ENCODE measurements at places on chromosomes 13 and 19.

GRCh38 chr19:8004723-8005513 lies 523 bp downstream of the ELAVL1 start:
- DNase-seq, result no peak

DNA sequence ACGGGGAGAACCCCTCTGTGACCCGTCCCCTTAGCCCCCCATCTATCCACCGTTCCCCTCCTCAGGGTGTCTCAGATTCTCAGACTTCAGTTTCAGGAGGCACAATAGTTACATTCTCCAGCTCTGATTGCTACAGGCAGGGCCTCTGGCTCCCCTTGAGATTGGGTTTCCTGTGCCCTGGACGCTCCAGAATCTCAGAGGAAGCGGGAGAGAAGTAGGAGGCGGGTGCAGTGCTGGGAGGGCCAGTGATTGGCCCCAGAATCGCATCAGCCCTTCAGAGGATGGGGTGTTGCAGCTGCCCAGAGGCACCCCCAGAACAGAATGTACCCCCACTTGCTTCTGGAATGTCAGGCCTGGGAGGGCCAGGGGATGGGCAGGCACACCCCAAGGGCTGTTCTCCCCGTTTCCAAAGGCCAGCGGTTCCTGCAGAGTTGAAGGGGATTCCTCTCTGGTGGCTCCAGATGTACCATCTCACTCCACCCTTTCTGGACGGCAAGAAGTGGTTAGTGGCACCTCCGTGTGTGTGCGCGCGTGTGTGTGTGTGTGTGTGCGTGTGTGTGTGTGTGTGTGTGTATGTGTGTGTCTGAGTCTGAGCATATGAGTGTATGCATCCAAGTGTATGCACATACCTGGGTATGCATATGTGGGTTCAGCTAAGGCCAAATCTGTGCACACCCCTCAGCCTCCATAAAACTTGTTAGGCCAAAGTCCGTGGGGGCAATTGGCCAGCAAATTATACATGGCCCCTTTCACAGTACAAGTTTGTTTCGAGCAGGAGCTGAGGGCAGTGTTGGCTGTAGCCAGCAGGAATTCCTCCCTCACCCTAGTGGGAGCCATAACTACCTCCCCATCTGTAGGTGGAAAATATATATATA lies 35.5 kb downstream of the LYL1 start:
- DNase-seq, result no peak

DNA sequence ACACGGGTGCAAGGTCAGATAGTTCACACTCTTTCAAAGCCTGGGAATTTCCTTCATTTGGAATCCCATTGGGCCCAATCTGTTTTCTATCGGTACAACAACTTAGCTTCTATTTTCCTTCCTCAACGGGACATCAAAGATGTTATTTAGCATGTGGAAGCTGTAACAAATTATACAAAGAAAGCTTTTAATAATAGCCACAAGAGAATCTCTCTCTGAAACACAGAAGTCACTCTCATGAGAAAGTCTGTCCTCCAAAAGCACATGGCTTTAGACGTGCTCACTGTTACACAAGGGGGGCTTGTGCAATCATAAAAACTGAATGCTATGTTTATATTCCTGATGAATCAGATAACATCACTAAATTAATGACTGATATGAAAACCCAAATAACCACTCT lies 28.9 kb upstream of the CYSLTR2 start:
- no peak for DNase-seq

- no peak for DNase-seq
These were observed 147.2 kb upstream of the KLHL1 start for GRCh38 chr13:70255406-70255991.

DNA sequence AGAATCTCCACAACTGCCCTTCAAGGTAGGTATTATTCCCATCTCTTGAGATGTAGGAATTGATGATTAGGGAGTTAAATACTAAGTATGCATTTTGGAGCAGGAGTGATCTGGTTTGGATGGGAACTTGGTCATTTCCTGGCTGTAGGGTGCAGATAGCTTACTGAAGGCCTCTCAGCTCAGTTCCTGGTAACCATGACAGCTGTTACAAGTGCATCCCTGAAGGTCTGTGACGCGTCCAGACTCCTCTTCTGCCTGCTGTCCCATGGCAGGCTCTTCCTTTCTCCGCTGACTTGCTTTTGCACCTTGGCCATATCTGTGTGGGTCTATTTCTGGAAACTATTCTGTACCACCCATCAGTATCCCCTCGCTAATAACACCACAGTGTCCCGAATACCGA lies 387.8 kb downstream of the ZNF536 start:
- DNase-seq, result no peak

- DNase-seq, result no peak
These were observed 560.7 kb upstream of the KLHL1 start for GRCh38 chr13:70668983-70669382.

GRCh38 chr13:71312923-71313322 lies 554.1 kb downstream of the DACH1 start:
- DNase-seq, result no peak

GRCh38 chr13:33918199-33918932 lies 100.4 kb downstream of the RFC3 start:
- DNase-seq, result no peak

DNA sequence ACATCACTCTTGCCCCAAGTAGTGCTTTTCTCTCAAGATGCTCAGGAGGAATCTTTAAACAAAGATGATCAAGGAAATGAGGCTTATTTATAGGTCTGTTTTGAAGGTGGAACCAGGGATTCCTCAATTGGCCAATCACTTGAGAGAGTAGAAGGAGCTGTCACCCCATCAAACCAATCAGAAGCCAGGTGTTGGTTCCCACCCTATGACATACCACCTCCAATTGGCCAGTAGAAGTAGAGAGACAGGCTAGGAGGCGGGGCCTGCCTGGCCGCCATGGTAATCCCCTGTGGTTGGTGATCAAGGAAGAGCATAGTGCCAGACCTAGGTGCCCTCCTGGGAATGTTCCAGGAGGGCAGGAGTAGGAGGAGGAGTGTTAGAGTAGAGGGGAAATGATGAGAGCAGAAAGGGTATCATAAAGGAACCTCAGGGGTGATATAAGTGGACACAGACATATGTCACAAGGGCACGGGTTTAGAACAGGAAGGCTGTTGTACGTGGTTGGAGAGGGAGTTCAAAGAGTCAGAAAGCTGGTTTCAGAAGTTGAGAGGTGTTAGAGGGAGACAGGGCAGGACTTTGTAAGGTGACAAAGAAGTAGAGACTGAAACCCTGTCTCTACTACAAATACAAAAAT lies 10.5 kb downstream of the PMIS2 start:
- no peak for DNase-seq

DNA sequence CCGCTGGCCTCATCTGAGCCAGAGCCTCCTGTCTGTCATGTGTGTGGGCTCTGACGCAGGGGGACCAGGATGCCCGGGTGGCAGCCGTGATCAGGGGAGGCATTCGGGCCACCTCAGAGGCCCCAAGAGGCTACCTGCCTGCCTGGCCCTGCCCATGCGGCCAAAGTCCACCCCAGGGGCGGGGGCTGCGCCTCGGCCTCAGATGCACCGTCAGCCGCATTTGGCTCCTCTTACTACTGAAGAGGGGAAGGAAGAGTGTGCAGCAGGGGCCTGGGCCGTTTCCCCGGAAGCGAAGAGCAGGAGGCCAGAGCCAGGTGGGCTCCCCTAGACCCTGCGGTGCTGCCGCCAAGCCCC lies 34.0 kb downstream of the C13orf46 start:
- no peak for DNase-seq

- DNase-seq, result no peak
These were observed 15.0 kb upstream of the CD22 start for GRCh38 chr19:35314031-35314430.

DNA sequence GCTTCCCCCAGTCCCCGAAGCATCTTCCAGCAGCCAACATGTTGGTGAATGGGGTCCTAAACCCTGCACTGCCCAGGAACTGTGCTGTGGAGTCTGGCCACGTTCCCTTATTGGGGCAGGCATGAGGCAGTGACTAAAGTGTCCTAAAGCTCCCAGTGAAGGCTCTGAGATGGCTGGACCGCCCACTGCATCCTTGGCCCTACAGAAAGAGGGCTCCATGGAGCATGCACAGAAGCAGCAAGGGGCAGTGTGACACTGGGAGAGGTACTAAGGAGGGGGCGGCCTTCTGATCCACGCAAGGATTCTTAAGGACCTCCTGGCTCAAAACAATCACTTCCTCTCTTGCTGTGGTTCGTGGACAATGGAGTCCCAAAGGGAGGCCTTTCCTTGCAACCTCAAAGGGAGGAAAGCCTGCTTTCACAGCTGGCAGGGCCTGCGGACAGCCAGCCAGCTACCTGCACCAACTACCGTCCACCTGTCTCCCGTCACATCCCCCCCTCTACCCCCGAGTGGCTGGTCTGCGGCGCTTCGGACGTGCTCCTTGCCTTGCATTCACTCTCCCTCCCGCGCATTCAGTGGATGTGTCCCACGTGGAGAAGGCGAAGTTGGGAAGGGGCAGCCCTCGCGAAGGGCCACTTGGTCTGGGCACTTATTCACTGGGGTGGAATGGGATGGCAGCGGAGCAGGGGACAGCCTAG lies 63.9 kb upstream of the STARD13 start:
- no peak for DNase-seq

DNA sequence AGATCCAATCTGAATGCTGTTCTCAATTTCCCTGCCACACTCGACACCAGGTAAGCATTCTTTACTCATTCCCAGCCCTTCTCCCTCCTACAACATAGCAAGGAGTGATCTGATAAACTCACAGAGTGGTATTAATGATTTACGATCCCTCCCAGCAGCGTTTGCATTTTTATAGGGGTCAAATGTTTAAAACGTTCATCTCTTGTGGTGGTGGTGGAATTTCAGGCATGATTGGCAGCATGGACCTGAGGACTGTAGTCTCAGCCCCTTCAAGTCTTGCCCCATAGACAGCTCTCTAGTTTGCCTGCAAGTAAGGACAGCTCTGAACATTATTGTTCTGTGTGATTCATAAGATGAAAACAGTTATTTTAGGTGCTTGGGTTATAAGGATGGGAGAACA lies 565.7 kb downstream of the EFNB2 start:
- no peak for DNase-seq

- no peak for DNase-seq
These were observed 19.6 kb downstream of the OLFM2 start for GRCh38 chr19:9916719-9917118.

DNA sequence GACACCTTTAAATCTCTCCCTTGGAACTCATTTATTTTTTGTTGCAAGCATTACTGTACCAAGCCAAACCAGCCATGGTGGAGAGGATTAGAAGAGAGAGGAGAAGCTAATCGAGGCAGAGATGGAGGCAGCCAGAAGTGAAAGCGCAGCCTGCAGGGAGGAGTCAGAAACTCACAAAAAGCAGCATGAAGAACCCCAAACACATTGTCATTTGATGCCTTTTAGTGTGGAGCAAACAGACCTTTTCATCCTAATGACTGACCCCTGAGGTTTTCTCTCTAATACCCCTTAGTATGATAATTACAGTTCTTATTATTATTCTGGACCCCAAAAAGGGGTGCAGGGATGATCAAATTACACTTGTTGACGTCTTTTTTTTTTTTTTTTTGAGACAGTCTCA lies 62.5 kb downstream of the TNFRSF19 start:
- no peak for DNase-seq

- no peak for DNase-seq
These were observed 6.0 kb downstream of the AKT2 start for GRCh38 chr19:40279120-40279551.

DNA sequence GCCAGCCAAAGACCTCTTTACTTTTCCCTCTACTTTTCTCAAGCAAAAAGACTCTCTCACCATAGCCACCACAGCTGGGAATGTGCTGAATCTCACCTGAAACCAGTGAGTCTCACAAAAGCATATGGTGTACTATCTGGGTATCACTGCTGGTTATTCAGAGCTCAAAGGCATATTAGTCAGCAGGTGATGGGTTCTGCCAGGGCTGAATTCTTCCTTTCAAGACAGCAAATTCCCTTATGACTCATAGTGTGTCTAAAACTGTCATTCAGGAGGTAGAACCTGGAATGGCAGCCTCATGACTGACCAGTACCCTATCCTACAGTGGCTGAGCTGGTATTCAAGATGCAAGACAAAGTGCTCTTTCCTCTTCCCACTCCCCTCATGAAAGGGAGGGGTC lies 2859.1 kb downstream of the PCDH9 start:
- DNase-seq, result no peak

GRCh38 chr13:20980899-20981298 lies 78.4 kb upstream of the XPO4 start:
- DNase-seq, result no peak

DNA sequence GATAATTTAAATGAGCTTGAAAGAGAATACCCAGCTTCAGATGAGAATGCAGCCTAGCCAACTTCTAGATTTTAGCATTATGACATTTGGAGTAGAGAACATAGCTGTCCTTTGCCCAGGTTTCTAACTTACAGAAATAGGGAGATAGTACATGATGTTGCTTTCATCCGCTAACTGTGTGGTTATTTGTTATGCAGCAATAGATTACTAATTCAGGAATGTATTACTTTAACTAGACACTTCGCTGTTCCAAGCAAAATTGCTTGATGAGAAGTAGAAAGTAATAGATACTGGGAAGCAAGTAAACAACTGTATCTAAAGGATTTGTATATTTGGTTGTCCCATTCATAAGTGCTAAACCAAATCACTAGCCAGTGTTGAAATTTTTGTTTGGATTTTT lies 790.9 kb upstream of the PRR20A start:
- no peak for DNase-seq

DNA sequence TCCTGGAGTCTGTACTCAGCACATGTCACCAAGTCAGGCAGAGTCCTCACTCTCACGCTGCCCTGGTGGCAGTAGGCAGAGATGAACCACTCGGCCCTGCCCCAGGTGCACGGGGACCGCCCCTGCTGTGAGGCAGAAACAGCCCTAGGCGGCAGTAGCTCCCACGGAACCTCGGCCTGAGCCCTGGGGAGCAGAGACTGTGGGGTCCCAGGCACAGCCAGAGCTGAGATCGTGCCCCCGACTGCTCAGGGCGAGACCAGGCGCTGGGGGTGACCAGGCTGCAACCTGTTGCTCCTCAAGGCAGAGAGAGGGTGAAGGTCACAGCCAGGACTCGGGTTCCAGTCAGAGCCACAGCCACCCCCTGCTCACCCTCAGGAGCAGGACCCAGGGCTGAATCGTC lies 34.9 kb downstream of the AP1M1 start:
- DNase-seq, result no peak

GRCh38 chr19:33806434-33806881 lies 9.8 kb downstream of the KCTD15 start:
- DNase-seq, result no peak

All from stimulated activated CD4-positive, alpha-beta T cell treated with anti-CD3 and anti-CD28 coated beads, Interleukin-12 subunit alpha, Interleukin-12 subunit beta, amount 100 ng/mL, for 24 hours (primary cell).